ENCODE measurements at places on chromosomes 5 and 9.

GRCh38 chr9:4678679-4679267 is 596 bp upstream of the CDC37L1 start:
- DNase-seq: peak; percentile 41

GRCh38 chr9:2459756-2460155 is 161.8 kb upstream of the VLDLR start:
- DNase-seq: peak; percentile 60

- no peak for DNase-seq
Observed at GRCh38 chr9:35650341-35651158, at the start of gene SIT1. Gene SIT1, minus strand, starts transcription at chr9:35650931. Its CDS starts 78 bp downstream, at chr9:35650853.

DNA sequence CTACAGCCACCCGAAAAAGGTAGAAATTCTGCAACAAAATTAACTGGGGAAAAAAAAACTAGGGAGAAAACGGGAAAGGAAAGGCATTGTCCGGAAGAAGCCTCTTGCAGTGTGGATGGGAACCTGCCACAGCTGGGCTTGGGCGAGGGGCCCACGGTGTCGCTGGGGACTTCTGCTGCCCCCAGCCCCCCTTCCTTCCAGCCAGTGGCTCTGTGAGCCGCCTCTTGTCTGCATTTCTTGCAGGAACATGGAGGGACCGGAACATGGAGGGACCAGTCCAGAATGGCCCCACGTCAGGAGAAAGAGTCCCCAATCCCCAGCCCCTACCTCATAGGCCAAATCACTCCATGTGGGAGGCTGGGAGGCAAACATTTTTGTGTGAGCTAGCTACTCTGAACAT is 36.9 kb upstream of the EXOC3 start:
- no peak for DNase-seq

GRCh38 chr5:106205916-106206571 is 1464.7 kb downstream of the EFNA5 start:
- DNase-seq: no peak

DNA sequence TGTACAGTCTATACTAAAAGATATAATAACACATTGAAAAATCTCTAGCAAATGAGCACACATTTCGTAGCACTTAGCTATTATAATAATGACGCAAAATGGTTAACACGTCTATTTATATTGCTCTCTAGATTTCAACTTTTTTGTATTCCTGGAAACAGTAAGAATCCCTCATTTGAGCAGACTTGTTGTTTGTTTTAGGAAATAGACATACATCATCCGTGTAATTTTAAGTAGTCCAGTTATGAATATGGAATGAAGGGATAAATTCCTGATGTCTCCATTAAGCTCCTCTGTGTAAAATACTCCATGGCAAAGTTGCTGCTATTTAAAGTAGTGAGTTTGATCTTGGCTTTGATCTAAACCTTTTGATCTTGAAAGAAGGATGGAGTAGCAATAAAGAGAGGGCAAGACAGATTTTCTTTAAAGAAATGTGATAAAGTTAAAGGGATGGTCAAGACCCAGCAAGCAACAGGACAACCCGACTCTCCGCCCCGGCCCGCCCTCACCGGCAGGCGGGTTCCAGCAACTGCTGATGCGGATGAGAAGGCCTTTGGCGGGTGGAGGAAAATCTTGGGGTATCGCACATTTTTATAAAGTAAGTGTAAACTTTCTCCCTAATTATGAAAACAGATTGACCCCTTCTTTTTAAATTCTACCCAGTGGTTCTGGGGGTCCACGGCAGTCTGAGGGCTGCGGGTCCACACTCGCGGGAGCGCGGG is 277.4 kb downstream of the AOPEP start:
- no peak for DNase-seq

GRCh38 chr9:94135222-94135621 is 51.0 kb downstream of the PTPDC1 start:
- no peak for DNase-seq

DNA sequence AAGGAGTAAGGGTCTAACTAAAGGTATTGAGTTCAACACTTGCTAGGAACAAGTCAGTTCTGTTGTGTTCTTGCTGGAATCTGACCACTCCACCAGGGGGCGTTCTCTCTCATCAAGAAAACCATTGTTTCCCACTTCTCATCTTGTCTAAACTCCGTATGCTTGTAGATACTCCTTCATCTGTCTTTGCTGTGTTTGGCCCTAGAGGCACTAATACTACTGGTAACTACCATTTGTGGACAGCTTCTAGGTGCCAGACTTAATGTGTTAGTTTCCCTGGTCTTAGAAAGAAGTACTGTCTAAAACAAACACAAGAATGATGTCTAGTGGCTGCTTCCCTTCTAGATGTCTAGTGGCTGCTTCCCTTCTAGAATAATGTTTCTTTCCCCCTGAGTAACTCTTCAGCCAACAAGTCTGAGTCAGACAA is 18.7 kb upstream of the PTPDC1 start:
- peak; percentile 26 for DNase-seq

- no peak for DNase-seq
Observed at GRCh38 chr5:17412760-17413671, 85.0 kb upstream of the TAF11L2 start.

DNA sequence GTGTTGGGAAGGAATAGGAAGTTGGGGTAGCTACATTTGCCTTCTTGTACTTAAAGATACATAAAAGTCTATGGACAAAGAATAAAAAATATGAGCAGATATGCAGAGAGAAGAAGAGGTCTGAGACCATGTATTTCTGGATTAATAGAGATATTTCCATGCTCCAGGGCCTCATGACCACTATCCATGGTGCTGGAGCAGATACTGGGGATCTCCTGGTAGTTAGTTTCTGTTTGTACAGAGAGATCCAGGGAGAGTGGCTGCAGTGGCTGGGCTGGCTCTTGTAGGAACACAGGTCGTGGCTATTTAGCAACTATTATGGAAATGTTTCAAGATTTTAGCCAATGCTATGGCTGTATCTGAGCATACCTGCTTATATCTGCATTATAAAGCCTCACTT is 184.2 kb upstream of the TMEM161B start:
- DNase-seq: no peak

DNA sequence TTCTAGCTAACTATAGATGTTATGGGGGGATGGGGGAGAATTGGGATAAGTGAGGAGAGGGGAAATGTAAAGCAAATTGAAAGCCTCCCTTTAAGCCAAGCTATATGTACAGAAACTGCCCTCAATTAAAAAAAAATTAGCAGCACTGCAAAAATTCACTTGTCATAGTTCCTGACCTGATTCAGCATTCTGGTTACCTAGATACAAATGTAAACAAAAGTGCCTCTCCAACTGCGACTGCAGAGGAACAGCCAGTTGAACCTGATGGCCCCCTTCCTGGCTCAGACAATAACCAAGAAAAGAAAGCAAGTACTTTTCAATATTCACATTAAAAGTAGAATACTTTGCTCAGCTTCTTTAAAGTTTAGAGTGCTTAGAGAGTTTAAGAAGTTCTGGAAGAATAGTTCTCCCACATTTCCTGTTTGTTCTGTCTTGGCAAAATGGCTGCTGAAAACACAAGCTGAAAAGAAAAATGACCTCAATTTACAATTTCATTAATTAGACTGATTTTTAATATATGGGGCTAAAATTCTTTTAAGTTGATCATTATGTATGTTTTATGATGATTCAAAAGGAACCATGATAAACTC is 1.5 kb downstream of the FAM81B start:
- no peak for DNase-seq

DNA sequence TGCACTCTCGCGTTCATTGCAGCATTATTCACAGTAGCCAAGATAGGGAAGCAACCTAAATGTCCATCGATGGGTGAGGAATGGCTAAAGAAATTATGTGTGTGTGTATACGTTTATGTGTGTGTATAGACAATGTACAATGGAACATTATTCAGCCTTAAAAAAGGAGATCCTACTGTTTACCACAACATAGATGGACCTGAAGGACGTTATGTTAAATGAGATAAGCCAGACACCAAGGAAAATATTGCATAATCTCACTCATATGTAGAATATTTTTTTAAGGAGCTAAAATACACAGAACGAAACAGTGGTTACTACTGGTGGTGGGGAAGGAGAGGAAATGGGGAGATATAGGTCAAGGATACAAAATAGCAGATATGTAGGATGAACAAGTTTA is 2.4 kb downstream of the KIF2A start:
- no peak for DNase-seq

GRCh38 chr9:92961627-92962302 is 14.4 kb downstream of the FGD3 start:
- no peak for DNase-seq

DNA sequence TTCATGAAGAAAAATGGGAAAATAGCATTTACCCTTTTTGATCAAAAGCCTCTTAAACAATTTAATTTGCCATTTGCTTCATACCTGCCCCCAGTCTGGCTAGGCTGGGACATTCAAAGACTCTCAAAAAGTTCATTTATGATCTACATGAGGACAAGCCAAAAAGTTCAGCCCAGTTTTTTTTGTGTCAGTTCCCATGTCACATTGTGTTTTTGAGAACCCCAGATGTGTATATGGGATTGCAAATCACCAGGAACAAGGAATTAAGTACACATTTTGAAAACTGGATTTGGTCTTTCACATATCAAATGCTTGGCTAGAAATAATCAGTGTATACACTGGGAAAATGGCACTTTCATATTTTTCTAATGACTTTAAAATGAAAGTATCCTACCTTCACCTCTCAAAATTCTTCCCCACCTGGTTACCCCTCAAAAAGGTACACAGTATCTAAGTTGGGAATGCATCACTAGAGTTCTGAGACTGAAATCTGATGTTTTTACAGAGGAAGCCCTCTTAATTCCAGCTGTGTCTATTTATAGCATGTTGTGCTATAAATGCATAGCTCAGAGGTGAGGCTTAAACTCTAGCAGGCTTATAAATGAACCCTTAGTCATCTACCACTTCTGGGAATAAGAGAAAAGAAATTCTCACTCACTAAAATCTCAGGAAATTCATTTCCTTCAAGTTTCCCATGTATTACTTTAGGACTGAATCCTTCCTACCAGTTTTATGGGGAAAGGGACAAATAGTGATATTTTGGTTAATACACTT is 9.3 kb downstream of the STOM start:
- DNase-seq: no peak

DNA sequence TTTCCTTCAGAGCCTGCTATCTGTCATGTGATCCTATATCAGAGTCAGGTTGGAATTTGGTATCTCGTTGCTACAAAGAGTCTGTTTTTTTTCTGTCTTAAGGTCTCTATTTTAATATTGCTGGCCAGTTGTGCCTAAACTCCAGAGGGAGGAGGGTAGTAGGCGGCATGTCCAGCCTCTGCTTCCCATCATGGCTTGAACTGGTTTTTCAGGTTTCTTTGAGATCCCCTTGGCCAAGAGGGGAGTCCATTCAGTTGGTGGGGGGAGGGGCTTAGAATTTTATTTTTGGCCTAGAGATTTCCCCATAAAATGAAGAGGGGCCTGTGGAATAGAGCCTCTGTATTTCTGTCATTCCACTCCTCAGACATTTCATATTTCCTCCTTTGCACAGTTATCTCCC is 15.4 kb upstream of the ZNF354C start:
- DNase-seq: no peak

GRCh38 chr9:12964271-12964670 is 189.5 kb downstream of the LURAP1L start:
- DNase-seq: no peak

DNA sequence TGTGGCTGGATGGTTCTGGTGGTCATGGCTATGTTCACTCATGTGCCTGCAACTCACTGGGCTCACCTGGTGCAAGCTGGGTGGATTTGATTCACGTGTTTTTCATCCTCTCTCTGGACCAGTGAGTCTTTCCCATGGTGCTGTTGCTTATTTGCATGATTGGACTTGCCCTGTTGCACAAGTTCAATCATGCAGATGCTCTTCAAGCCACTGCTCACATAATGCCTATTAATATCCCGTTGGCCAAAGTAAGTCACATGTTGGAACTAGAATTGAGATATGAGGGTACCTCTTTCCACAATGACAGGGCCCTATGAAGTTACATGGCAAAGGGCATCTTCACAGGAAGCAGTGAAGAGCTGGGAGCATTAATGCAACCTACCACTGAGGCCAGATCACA is 26.5 kb upstream of the MROH2B start:
- DNase-seq: no peak

- DNase-seq: no peak
Observed at GRCh38 chr9:88724331-88724730, 189.4 kb downstream of the NXNL2 start.

DNA sequence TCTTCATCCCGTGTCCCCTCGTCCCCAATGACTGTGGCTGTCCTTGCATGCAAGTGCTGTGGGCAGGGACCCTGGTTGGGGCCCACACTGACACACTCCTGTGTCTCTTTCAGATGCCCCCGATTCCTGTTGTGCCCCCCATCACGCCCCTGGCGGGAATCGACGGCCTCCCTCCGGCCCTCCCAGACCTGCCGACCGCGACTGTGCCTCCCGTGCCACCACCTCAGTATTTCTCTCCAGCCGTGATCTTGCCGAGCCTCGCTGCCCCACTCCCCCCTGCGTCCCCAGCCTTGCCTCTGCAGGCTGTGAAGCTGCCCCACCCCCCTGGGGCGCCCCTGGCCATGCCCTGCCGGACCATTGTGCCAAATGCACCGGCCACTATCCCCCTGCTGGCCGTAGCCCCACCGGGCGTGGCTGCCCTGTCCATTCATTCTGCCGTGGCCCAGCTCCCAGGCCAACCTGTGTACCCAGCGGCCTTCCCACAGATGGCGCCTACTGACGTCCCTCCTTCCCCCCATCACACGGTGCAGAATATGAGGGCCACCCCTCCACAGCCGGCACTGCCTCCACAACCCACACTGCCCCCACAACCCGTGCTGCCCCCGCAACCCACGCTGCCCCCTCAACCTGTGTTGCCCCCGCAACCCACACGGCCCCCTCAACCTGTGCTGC is 75.0 kb downstream of the WNK2 start:
- no peak for DNase-seq

GRCh38 chr5:149618581-149619248 is 37.4 kb downstream of the ARHGEF37 start:
- no peak for DNase-seq

All from NCI-H2171 (cell line).